ENCODE measurements at places on chromosomes 1 and 21.

GRCh38 chr1:225980005-225980836 is 18.9 kb downstream of the SDE2 start:
- DNase-seq, result no peak

GRCh38 chr1:227803933-227804332 is 11.5 kb upstream of the PRSS38 start:
- no peak for DNase-seq

GRCh38 chr1:223702735-223703667 is 9.3 kb upstream of the CAPN2 start:
- DNase-seq, result no peak

DNA sequence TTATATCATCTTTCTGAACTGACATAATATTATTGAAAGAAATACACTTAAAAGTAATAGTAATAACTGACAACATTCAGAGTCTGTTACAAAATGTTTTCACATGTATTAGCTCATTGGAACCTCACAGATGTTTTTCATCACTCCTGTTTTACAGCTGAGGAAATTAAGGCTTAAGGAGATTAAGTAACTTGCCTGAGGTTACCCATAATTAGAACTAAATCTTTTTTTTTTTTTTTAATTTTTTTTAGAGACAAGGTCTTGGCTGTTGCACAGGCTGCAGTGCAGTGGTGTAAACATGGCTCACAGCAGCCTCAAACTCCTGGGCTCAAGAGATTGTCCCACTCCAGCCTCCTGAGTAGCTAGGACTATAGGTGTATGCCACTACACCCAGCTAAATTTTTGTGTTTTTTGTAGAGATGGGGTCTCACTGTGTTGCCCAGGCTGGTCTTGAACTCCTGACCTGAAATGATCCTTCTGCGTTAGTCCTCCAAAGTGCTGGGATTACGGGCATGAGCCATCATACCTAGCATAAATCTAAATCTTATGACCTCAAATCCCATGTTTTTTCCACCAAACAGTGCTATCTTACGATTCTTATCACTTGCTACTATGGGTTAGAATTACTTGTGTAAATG is 64.7 kb upstream of the MACF1 start:
- DNase-seq, result no peak

DNA sequence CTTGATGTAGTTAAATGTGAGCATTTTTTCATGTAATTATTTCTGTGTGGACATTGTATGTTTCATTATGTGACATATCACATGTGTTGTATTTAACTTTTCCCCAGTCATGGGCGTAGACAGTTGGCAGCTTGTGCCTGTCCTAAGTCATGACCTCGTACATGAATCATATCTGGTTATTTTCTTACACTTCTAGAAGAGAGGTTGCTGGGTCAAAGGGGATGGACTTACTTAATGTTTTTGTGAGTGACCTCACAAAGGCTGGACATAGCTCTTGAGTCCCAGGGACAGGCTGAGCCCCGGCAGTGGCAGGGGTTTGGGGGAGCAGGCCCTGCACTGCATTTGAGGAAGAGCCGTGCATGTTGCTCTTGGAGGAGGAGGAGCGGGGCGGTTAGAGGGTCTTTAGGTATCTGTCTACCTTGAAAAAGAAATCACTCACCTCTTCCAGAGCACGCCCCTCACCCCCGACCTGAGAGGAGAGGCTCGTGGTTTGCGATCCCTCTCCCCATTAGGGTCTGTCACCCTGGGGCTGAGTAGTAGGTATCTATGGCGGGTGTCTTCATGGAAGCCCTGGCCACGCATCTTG is 16.4 kb downstream of the IFNGR2 start:
- no peak for DNase-seq

Data from brain pericyte (primary cell).